ENCODE measurements at places on chromosomes 2 and 18.

GRCh38 chr2:18907508-18907907 lies 318.1 kb upstream of the NT5C1B start:
- peak; percentile 42 for DNase-seq

- no peak for DNase-seq
Observed at GRCh38 chr2:51829477-51829876, 797.5 kb upstream of the NRXN1 start.

- DNase-seq = no peak
Observed at GRCh38 chr2:6554466-6554865, 311.2 kb downstream of the CMPK2 start.

GRCh38 chr18:13242797-13243196 lies 24.2 kb downstream of the LDLRAD4 start:
- no peak for DNase-seq

DNA sequence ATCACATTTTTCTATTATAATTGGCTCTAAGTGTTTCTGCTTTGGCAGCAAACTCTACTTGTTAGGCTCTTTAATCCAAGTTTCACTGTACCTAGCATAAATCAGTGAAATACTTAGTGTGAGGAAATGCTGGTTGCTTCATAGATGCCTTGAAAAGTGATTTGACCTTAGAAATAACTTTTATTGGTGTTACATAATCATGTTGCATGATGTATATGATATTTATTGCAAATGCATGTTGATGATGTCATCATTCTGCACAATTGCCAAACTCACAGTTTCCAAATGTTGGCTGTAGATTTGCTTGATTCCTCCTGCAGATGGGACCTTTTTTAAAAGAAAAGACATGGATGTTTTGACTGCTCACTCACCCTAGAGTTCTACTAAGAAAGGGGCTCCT lies 137.6 kb upstream of the BCL2L11 start:
- no peak for DNase-seq

DNA sequence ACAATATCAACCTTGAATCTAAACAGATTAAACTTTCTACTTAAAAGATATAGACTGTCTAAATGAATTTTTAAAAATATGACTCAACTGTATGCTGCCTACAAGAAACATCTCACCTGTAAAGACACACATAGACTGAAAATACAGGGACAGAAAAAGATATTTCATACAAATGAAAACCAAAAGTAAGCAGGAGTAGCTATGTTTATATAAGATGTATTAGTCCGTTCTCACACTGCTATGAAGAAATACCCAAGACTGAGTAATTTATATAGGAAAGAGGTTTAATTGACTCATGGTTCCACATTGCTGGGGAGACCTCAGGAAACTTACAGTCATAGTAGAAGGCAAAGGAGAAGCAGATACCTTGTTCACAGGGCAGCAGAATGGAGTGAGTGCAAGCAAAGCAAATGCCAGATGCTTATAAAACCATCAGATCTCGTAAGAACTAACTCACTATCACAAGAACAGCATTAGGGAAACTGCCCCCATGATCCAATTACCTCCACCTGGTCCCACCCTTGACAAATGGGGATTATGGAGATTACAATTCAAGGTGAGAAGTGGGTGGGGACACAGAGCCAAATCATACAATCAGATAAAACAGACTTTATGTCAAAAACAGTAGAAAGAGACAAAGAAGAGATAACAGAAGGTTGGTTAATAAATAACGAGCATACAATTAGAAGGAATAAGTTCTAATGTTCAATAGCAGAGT lies 214.4 kb upstream of the SLC39A10 start:
- DNase-seq = no peak

DNA sequence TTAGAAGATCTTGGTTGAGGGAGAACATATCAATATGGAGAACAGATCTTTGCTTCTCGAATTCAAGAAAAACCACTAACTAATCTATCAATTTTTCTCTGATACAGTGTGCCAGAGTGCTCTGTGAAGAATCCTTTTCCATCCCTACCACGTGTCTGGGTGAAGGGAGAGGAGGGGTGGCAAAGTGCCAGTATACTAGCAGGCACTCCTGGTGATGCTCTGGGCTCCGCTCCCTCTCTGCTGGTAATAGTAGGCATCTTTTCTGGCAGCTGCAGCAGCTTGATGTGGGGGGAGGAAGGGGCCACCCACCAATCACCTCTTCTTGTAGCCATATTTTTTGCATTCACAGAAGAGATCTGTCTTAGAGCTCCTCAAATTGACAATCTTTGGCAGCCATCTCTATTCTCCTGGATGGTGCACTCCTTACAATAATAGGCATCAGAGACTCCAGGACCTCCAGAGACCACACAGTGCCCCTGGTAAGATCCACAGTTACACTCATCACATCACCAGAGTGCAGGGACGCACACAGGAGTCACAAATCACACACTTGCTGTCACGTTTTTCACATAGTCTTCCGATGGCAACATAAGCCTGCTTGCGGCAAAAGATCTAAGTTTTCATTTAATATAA lies 15.7 kb downstream of the STK39 start:
- DNase-seq = no peak

- DNase-seq = peak; percentile 80
Observed at GRCh38 chr2:234251326-234252271, 201.1 kb downstream of the SPP2 start.

- no peak for DNase-seq
Observed at GRCh38 chr2:16043192-16043591, 102.8 kb downstream of the MYCN start.

DNA sequence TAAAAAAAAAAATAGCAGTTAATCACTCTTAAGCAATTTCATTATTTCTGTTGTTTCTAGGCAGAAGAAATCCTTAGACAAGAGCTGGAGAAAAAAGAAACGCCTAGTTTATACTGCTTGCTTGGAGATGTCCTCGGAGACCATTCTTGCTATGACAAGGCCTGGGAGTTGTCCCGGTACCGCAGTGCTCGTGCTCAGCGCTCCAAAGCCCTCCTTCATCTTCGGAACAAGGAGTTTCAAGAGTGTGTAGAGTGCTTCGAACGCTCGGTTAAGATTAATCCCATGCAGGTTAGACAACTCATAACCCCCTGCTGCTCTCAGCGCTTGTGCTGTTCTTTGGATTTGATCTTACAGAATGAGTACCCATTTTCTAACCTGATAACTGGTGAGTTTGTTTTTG lies 130.4 kb downstream of the TTC27 start:
- no peak for DNase-seq

DNA sequence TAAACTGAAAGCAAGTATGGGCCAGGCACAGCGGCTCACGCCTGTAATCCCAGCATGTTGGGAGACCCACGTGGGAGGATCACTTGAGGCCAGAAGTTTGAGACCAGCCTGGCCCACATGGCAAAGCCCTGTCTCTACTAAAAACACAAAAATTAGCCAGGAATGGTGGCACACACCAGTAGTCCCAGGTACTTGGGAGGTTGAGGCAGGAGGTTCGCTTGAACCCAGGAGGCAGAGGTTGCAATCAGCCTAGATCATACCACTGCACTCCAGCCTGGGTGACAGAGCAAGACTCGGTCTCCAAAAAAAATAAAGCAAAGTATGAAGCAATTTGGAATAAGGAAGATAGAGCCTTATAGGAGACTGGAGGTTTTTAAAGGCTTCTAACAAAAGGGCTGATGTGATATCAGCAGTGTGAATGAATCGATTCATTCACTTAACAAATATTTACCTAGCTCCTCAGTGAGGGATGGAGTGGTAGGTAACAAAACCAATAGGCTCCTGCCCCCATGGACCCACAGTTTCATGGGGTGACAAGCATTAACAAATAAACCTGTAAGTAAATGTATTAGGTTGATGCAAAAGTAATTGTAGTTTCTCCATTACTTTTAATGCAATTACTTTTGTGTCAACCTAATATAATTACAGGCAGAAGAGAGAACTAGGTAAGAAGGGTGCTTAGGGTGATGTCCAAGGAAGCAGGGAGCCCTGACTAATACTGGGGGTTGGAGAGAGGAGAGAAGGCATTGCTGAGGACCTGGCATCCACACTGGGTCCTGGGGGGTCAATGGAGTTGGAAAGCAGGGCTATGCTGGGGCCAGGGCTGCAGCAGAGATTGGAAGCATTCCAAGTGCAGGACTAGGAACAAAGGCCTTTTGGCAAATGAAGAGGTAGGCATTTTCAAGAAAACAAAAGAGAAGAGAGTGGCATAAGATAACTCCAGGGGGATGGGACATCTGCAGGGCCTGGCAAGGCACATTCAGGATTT lies 195.4 kb upstream of the ARL4C start:
- no peak for DNase-seq

DNA sequence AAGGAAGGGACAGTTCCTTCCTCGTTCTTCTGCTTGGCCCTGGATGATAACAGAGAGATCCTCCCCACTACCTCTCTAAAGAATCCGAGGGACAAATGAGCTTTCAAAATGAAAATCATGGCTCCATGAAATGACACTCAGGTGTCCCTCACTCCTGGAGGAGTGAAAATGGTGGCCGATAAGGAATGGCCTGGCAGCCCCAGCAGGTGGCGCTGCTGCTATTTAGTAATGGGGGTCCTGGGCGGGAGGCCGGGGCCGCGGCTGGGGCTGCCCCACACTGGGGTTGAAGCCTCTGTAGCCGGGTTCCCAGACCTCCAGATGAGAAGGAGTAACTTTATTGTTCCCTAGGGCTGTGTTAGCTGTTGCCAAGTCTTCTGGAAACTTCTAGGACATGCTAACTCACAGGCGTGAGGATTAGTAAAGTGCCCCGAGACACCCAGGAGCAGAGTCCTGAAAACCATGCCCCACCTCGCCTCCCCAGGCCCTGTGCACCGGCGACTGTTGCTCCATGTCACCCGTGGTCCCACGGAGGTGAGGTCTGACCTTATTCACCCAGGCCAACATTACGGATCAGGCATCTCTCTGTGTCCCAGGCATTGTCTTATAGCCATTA lies 138.0 kb downstream of the CTIF start:
- DNase-seq = no peak

DNA sequence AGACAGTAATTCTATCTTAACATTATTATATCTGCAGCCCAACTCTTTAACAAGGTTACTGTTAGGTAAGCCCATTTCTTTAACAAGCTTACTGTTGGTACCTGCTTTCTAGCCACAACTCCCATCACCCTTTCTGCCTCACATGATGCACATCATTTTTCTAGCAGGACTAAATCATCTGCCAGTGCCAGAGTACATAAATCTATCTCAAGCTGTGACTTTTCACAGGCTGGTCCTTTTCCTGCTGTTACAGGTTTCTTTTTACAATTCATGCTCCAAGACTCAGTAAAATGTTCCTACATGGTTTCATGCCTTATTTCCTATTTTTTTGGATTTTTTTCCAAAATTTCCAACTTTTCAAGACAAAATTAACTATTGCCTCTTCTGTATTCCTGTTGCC lies 30.4 kb upstream of the ZC3H15 start:
- no peak for DNase-seq

DNA sequence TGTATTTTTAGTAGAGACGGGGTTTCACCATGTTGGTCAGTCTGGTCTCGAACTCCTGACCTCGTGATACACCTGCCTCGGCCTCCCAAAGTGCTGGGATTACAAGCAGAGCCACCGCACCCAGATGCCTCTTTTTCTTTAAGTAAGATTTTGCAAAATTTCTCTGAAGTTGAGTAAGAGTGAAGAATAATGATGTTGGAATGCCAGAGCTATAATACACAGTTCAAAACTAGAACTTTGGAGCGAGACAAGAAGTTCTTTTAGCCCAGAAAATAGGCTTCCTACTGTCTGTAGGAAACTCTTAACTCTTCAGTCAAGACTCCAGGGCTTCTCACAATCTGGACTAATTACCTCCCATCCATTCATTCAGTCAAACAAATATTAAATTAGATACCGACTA lies 51.4 kb downstream of the MARCHF4 start:
- no peak for DNase-seq

DNA sequence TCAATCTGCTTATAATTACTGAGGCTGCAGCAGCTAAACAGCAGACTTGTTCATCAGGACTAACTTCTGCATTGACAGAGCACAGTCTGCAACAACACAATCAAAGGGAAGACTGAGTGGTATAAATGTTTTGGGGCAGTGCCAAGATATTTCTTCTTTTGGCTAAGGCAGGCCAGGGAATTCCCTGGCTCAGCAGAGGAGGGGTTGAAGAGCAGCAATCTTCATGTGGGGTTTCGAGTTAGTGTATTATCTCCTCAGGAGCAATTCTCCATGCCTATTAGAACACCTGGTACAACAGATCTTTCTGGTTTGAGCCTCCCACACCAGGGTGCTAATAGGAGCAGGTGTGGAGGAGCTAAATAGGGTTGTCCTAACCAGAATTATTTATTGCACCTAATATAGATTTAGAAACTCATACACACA lies 103.0 kb upstream of the STK17B start:
- peak; percentile 30 for DNase-seq

GRCh38 chr18:22985250-22985649 lies 52.1 kb downstream of the RBBP8 start:
- DNase-seq = no peak

DNA sequence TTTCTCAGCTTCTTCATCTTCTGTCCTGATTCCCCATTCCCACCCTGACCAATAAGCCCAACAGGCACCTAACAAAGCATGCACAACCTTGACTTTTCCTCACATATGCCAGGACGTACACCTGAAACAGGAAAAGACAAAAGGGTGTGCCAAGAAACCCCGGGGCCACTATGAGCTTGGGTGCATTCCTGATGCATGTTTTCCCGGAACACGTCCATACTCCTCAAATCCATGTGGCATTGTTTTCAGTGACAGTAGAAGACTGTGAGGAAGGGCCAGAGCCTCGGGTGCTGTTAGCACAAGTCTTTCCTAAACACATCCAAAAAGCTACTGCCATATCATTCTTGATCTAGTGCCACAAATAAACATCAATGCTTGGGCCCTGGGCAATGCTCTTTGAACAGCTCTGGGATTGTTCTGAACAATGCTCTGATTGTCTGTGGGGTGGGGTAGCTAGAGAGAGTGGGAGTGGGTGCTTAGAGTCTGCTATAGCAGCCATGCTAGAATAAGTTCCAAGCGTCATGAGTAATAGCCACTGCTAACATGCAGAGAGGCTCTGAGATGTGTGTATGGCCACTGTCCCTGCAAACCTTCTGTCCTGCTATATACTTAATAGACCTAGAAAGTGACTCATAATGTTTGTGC lies 181.7 kb upstream of the CRIM1 start:
- no peak for DNase-seq

DNA sequence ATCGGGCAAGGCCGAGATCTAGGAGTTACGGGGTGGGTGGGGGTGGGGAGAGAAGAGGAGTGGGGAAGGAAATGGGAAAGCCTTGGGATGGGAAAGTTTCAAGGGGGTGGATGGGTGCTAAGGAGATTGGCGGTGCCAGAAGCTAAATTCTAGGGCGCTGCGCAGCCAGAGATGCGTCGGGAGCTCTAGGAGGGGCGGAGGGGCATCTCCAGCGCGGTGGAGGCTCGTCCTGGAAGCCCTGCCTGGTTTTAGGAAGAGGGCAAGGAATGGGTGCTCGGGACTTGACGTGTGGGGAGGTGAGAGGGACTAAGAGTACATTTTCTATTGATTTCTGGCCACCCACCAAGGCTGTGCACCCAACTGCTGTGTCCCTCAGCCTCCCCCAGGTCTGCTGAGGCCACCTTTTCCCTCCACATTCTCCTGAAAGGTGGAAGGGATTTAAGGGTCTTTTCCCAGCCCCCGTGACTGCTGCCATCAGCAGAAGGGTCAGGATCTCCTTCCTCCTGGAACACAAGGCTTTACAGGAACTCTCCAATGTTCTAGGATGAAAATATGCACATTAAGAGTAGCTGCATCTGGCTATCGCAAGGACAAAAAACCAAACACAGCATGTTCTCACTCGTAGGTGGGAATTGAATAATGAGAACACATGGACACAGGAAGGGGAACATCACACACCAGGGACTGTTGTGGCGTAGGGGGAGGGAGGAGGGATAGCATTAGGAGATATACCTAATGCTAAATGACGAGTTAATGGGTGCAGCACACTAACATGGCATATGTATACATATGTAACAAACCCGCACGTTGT lies 1.4 kb downstream of the C2orf72 start:
- no peak for DNase-seq

- DNase-seq = no peak
Observed at GRCh38 chr2:235066895-235067294, 115.1 kb downstream of the SH3BP4 start.

Data from NCI-H226 (cell line).